Breast epithelium (tissue), 4 donors: ENCODE measurements at places on chromosomes 16 and 17.

DNA sequence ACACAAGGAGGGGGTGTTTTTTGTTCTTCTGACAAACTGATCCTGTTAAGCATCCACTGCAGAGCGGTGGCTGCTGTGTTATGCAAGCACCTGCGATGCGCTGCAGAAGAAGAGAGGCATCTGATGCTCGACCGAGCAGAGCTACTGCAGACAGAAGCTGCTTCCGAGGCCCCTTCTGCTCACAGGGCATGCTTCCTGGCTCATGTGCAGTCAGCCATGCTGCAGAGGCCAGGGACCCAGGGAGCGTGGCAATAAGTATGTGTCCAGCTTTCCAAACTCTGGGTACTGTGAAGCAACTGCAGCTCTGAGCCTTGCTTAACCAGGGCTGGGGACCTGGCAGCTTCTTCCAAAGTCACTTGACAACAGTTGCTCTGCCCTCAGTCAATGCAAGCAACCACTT is 448.6 kb upstream of the RBFOX1 start:
- H3K27ac ChIP-seq = no peak overlapping the region
- no peaks in the 10 kb centered on the region for H3K4me1 ChIP-seq
- no peaks in the 10 kb centered on the region for H3K27me3 ChIP-seq
- no peak for DNase-seq

GRCh38 chr16:54178478-54178976 is 108.1 kb downstream of the IRX3 start:
- no peak for DNase-seq
- H3K27ac ChIP-seq = peak overlapping the region; percentile 51
- no peaks in the 10 kb centered on the region for H3K27me3 ChIP-seq
- H3K4me1 ChIP-seq = no peaks in the 10 kb centered on the region
- H3K36me3 ChIP-seq = no peaks in the 10 kb centered on the region
- H3K4me3 ChIP-seq = no peak overlapping the region

- no peak overlapping the region for H3K27ac ChIP-seq
- H3K27me3 ChIP-seq = no peaks in the 10 kb centered on the region
- H3K4me3 ChIP-seq = no peak overlapping the region
- H3K36me3 ChIP-seq = no peaks in the 10 kb centered on the region
- no peaks in the 10 kb centered on the region for H3K4me1 ChIP-seq
These were observed 24.1 kb downstream of the CNOT1 start for GRCh38 chr16:58605562-58605961.

DNA sequence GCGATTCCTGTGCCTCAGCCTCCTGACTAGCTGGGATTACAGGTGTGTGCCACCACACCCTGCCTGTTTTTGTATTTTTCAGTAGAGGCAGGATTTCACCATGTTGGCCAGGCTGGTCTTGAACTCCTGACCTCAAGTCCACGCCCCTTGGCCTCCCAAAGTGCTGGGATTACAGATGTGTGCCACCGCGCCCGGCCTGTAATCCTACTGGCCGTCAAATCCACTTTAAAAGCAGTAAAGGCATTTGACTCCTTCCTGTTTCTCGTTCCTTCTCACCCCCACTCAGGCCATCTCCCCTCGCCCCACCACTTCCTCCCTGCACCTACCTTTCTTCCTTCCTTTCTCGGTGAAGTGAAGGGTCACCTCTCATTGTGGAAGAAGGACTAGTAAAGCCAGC is 69.4 kb upstream of the CREBBP start:
- H3K27ac ChIP-seq = peak overlapping the region; percentile 90
- H3K4me1 ChIP-seq = no peaks in the 10 kb centered on the region
- H3K36me3 ChIP-seq = no peaks in the 10 kb centered on the region
- no peaks in the 10 kb centered on the region for H3K27me3 ChIP-seq
- peak overlapping the region; percentile 59 for H3K4me3 ChIP-seq

- H3K36me3 ChIP-seq = no peaks in the 10 kb centered on the region
- H3K27ac ChIP-seq = no peak overlapping the region
- no peak for DNase-seq
- no peak overlapping the region for H3K4me3 ChIP-seq
- no peaks in the 10 kb centered on the region for H3K27me3 ChIP-seq
These were observed 190.2 kb upstream of the KCNJ16 start for GRCh38 chr17:69884846-69885245.

GRCh38 chr16:22357635-22357971 is 16.8 kb downstream of the CDR2 start:
- no peak for DNase-seq
- no peaks in the 10 kb centered on the region for H3K36me3 ChIP-seq
- H3K4me3 ChIP-seq = no peak overlapping the region
- H3K27ac ChIP-seq = peak overlapping the region; percentile 21
- no peaks in the 10 kb centered on the region for H3K27me3 ChIP-seq

DNA sequence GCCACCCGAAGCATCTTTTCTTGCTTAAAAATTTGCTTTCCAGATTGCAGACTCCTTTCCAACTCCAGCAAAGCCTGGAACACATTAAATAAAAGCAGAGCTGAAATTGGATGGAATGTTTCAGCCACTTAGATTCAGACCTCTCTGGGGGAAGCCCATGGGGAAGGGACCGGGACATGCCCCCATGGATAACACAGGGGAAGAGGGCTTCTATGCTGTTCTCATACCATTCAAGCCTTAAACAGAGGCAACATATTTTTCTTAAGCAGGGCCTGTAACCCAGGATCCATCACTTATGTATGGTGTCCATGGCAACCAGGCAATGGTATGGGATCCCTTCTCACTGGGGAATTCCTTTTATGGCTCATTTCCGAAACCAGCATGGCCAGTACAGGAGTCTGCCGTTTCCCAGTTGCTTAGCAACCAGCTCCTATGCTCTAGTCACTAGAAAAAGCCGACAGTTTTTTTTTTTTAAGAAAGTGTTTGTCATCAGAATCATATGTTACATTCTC is 62.0 kb upstream of the MARCHF10 start:
- no peaks in the 10 kb centered on the region for H3K4me1 ChIP-seq
- no peak for DNase-seq
- no peak overlapping the region for H3K4me3 ChIP-seq
- no peaks in the 10 kb centered on the region for H3K27me3 ChIP-seq
- no peak overlapping the region for H3K27ac ChIP-seq
- H3K36me3 ChIP-seq = no peaks in the 10 kb centered on the region

- H3K4me1 ChIP-seq = no peaks in the 10 kb centered on the region
- H3K27me3 ChIP-seq = no peaks in the 10 kb centered on the region
- no peak overlapping the region for H3K4me3 ChIP-seq
These were observed 18.1 kb upstream of the ABCA8 start for GRCh38 chr17:68973098-68973846.
